ENCODE measurements at places on chromosomes 1 and 21. TPM values are rescaled to one million over a fixed set of nuclear protein-coding genes. Genes with fewer than 3 reads are reported as not detected.

Gene CELA2A
- total RNA-seq: not detected

DNA sequence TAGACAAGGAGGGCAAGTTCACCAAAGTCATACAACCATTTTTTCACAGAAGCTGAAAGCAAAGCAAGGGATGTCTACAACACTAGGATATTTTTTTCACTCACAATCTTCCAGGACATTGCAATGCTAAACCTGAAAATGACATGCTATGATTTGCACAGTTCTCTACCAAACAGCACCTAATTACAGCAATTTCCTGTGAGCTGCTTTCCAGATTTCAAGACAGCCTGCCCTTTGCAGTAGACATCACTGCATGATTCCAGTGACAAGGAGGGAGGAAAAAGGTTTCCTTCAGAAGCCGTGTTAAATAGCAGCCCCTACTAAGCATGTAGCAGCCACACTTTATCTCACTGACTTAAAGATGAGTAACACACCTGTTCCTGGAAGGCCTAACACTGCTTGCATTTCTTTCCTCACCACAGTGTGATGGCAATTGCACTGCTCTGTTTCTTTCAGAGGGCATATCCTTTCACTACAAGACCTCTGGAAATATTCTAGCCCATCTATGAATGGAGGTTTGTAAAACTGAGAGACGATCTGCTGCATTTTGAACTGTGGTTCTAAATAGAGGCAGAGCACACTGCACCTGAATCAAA lies 97.1 kb downstream of the DUSP10 start:
- no peak for DNase-seq

- DNase-seq: no peak
Observed at GRCh38 chr1:101993710-101994109, 3.0 kb downstream of the OLFM3 start.

Gene AGT
- total RNA-seq: 3.0 TPM

- no peak for DNase-seq
Observed at GRCh38 chr1:10383630-10384029, 15.2 kb upstream of the PGD start.

DNA sequence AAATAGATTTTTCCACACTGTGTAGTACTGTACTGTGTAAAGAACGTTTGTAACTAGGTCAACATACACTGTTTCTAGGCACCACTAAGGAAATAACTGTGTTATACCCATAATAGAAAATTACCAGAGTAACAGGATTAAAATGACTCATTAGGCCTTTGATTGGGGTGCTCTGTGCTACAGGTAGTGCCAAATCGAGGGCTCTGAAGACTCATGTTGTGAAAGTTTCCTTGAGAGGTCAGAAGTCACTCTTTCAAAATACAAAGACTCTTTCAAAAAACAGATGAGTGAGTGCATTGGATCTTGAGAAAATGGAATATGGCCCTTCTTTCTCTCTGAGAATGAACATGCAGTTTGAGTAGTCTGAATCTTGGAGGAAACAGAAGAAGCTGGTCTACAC lies 143.0 kb downstream of the MRPL39 start:
- no peak for DNase-seq
